ENCODE measurements at places on chromosomes 5 and 9.

DNA sequence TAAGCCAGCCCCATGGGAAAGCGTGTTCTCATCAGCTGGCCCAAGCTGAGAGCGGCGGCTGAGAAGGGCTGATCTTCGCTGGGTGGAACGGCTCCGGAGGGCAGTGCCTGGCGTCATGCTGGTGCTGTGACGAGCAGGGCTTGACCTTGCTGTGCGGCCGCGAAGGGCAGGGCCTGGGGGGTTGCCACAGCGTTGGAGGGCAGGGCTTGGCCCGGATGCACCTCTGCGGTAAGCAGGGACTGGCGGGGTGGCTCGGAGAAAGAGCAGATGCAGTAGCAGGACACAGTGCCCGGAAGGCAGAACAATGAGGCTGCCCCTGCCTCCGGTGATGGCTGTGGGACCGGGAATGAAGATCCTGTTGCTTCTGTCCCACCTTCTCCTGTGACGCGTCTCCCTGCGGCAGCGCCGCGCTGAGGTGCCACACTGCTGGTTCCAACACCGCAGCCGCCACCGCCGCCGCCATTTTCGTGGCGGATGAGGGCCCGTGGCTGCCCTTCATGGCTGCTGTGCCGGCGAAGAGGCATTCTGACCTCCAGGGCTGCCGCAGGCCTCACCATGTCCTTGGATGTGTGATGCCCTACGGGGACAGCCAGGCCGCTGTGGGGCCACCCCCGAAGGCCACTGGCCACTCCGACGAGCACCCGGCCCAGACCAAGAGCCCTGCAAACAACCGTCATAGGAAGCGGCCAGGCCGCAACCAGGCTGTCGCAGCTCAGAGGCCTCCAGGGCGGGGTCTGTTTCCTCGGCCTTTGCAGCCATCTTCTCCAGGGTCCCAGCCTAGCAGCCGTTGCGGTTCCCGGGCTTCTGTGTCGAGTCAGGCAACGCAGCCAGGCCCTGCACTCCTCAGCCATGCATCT, 890.5 kb upstream of the CTNND2 start:
- no peak for DNase-seq

DNA sequence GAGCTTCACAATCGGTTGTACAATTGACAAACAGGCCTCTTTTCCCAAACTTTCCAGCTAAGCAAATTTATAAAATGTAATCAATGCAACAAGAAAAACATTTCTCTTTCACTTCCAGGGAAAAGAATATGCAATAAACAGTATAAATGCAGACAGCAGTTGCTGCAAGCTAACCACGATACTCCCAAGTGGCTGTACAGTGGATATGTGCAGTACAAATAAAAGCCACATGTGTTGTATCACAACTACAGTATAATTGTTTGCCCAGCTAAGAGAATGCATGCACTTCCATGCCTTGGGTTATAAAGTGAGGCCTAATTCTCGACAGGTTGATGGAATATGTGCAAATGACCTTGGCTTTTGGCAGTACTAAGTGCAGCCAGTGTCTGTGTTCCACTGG, 16.7 kb upstream of the PDCL start:
- DNase-seq = no peak

- DNase-seq = no peak
Observed at GRCh38 chr9:116857321-116857720, 170.2 kb downstream of the TRIM32 start.

DNA sequence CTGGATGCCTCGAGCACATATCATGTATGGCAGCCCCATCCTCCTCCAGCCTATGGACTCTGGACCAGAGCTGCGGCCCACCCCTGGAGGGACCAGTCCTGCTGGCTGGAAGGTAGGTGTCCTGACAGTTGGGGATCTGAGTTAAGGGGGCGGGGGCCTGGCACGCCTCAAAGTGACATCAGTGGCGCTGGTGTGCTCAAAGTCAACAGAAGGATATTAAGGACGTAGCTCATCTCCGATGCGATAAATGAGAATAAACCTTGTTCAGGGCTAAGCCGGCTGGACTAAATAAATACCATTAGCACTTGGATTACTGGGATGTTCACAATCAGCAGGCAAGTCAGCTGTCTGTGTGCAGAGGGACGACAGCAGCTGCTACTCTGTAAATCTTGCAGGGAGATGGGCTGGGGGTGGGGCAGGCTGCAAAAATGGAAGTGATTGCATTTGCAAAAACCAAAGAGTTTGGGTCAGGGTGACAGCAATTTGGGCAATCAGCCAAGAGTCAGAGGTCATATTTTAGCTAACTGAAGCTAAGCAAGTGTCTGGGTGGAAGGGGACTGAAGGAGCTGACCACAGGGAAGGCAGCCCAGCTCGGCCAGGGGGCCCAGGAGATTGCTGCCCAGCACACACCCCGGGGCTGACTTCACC, 80.0 kb upstream of the LRRTM2 start:
- no peak for DNase-seq

DNA sequence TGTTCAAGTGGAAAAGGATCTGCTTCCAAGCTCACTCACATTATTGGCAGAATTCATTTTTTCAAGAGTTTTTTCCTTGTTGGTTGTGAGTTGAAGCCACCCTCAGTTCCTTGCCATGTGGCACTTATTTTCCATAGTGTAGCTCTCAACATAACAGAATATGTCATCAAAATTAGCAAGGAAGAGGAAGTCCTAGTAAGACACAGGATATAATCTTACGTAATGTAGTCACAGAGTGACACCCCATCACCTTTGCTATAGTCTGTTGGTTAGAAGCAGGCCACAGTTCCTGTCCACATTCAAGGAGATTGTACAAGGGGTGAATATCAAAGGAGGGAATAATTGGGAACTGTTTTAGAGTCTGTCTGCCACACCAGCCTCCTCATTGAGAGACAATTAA, 15.7 kb downstream of the IRGM start:
- DNase-seq = no peak

Measured in stimulated activated CD8-positive, alpha-beta memory T cell treated with anti-CD3 and anti-CD28 coated beads, Interleukin-15, amount 100 ng/mL, for 1 hour (primary cell).